ENCODE measurements at places on chromosomes 11 and 22. TPM values are rescaled to one million over a fixed set of nuclear protein-coding genes. Genes with fewer than 3 reads are reported as not detected.
A peak's percentile ranks its signal among the peaks of the same experiment; 100 is the strongest.

LSP1 gene
- 0.34 TPM for polyA plus RNA-seq

GRCh38 chr11:68142028-68142412, 20.8 kb upstream of the CHKA start:
- H3K27ac ChIP-seq: no peak overlapping the region
- no peak overlapping the region for H3K4me3 ChIP-seq
- DNase-seq: no peak
- H3K36me3 ChIP-seq: no peaks in the 10 kb centered on the region
- H3K27me3 ChIP-seq: no peaks in the 10 kb centered on the region

GRCh38 chr11:123308077-123308476, 113.0 kb upstream of the CLMP start:
- H3K27me3 ChIP-seq: no peaks in the 10 kb centered on the region
- no peak overlapping the region for H3K4me3 ChIP-seq
- H3K4me1 ChIP-seq: peaks cover 24% of the 10 kb centered on the region
- DNase-seq: peak; percentile 62
- no peaks in the 10 kb centered on the region for H3K36me3 ChIP-seq
- H3K27ac ChIP-seq: peak overlapping the region; percentile 63

SLC5A12 gene
- polyA plus RNA-seq: 0.13 TPM

KCNQ1 gene
- polyA plus RNA-seq: 0.15 TPM

DNA sequence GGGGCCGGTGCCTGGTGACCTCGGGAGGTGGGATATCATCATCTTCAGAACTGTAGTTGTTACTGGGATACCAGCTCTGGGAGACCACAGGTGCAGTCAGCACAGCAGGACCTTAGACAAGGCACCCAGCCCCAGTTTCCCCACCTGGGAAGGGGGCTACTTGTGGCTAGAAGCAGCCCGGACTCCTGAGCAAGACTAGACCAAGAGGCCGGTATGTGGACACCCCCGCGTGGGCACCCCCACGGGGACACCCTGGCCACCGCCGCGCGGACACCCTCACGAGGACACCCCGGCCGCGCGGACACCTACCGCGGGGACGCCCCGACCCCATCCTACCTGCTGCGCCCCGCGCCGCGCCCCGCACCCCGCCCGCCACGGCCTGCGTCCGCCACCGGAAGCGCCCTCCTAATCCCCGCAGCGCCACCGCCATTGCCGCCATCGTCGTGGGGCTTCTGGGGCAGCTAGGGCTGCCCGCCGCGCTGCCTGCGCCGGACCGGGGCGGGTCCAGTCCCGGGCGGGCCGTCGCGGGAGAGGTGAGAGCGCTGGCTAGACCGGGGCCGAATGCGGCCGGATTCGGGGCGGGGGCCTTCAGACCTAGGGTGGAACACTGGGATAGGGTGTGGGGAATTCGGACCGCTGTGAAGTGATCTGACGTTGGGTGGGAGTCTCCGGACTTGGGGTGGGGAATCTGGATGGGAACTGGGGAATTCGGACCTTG, at the start of the genes COMT and TXNRD2:
Gene COMT (plus strand): TSS at position 408 of the 718 bp plus-strand sequence. CDS start 20,755 bp downstream, outside the sequence.
Gene TXNRD2 (minus strand): TSS at position 454 of the 718 bp plus-strand sequence. CDS start 15 bp downstream, at position 439.
- peaks cover 2% of the 10 kb centered on the region for H3K36me3 ChIP-seq
- no peaks in the 10 kb centered on the region for H3K27me3 ChIP-seq
- DNase-seq: peak; percentile 96
- peaks cover 23% of the 10 kb centered on the region for H3K4me1 ChIP-seq

NEU3 gene
- polyA plus RNA-seq: 8.6 TPM

- no peak for DNase-seq
- no peak overlapping the region for H3K4me3 ChIP-seq
- no peaks in the 10 kb centered on the region for H3K36me3 ChIP-seq
- H3K27ac ChIP-seq: no peak overlapping the region
- no peaks in the 10 kb centered on the region for H3K27me3 ChIP-seq
- peaks cover 7% of the 10 kb centered on the region for H3K4me1 ChIP-seq
Measured at GRCh38 chr22:30705710-30706651, 11.3 kb downstream of the OSBP2 start.

MMP27 gene
- polyA plus RNA-seq: not detected

DNA sequence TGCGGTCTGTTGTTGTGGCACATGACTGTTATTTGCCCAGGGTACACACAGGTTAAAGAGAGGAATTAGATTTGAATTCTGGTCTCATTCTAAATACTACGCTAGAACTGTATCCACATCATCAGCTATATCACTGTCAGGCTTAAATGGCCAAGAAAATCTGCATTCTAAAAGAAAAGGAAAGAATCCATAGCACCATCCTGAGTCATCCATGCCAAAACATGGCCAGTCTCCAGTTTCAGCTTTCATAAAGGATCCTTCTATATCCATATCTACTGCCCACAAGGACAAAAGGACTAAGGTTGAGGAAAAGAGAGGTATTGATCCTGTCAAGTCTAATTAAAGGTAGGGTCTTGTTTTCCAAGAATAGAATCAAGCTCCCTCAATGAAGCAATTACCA, 73.6 kb upstream of the GDPD4 start:
- H3K27ac ChIP-seq: peak overlapping the region; percentile 72
- DNase-seq: no peak
- H3K4me1 ChIP-seq: peaks cover 27% of the 10 kb centered on the region
- no peaks in the 10 kb centered on the region for H3K27me3 ChIP-seq
- no peaks in the 10 kb centered on the region for H3K36me3 ChIP-seq

DNA sequence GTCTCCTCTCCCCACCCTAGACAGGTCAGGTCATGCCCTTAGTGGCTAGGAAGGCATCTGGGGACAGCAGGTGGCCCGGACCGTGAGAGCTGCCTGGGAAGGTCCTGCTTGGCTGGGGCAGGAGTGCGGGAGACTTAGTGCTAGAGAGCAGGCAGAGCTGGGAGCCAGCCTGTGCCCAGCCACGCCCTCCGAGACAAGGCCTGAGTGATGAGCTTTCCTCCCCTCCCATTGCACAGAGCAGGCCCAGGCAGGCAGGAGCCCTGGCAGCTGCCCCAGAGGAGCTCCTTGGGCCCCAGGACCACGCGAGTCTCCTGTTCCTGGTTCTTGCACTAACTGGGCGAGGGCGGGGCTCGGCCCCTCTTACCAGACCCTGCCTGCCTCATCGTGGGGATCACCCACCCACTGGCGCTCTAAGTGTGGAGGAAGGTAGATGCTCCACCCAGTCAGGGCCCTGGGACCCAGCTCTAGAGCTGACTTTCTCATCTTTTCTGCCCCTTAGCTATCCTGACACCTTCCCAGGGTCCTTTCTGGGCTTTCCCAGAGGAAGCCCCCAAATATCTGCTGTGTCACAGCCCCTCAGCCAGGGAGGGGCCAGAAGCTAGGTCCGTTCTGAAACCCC, 44.9 kb downstream of the MACROD1 start:
- H3K36me3 ChIP-seq: no peaks in the 10 kb centered on the region
- no peak for DNase-seq
- peak overlapping the region; percentile 81 for H3K27ac ChIP-seq
- H3K4me3 ChIP-seq: no peak overlapping the region
- no peaks in the 10 kb centered on the region for H3K27me3 ChIP-seq

GRCh38 chr22:44063462-44064371, 39.6 kb downstream of the PARVB start:
- no peak overlapping the region for H3K4me3 ChIP-seq
- no peaks in the 10 kb centered on the region for H3K27me3 ChIP-seq
- H3K36me3 ChIP-seq: no peaks in the 10 kb centered on the region
- H3K4me1 ChIP-seq: no peaks in the 10 kb centered on the region
- DNase-seq: no peak

DNA sequence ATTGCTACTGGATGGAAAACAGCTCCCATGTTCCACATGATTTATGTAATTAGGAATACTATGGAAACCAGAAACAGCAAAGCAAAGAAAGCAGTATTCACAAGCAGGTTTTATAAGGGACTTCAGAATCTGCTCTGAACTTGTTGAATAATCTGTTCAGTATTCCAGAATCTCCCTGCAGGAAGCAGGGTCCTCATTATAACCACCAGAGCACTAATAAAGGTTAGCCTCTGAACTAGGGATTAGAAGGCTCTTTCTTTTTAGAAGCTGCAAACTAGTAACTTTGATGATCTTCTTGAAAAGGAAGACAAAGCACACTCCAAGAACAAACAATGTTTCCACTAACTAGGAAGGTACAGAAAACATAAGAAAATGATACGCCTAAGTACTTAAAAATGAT, 125.8 kb downstream of the DCDC1 start:
- H3K36me3 ChIP-seq: no peaks in the 10 kb centered on the region
- no peak overlapping the region for H3K4me3 ChIP-seq
- H3K4me1 ChIP-seq: peaks cover 2% of the 10 kb centered on the region

PPARA gene
- 4.5 TPM for polyA plus RNA-seq

All from SK-N-SH (cell line).